ENCODE measurements at places on chromosomes 3 and 15.

DNA sequence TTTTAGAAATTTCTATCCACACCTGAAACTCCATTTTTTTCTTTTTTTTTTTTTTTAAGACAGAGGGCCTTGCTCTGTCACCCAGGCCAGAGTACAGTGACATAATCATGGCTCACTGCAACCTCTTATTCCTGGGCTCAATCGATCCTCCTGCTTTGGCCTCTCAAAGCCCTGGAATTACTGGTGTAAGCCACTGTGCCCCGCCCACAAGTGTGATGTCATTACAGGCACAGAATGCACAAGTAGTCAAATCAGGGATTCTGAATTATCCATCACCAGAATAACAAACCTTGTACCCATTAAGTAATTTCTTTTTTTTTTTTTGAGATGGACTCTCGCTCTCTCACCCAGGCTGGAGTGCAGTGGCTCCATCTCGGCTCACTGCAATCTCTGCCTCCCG is 1.9 kb downstream of the UQCRC1 start:
- no peak for DNase-seq

GRCh38 chr3:25412269-25412668 is 15.8 kb upstream of the RARB start:
- no peak for DNase-seq

DNA sequence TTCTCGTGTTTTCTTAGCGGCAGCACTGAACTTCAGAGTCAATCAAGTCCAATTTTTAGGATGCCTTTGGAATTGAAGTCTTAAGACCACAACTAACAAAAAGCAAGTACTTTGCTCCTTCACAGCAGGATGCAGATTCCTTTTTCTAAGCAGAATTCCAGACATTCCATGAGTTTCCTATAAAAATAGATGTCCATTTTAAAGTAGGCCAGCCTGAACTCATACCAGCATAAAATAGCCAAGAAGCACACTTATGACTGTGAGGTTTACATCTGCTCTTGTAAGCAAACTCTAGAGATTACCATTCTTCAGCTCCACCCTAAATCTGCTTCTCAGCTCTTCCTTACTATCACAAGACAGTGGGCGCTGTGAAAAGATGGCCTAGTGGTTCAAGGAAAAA is 85.8 kb downstream of the THBS1 start:
- no peak for DNase-seq

DNA sequence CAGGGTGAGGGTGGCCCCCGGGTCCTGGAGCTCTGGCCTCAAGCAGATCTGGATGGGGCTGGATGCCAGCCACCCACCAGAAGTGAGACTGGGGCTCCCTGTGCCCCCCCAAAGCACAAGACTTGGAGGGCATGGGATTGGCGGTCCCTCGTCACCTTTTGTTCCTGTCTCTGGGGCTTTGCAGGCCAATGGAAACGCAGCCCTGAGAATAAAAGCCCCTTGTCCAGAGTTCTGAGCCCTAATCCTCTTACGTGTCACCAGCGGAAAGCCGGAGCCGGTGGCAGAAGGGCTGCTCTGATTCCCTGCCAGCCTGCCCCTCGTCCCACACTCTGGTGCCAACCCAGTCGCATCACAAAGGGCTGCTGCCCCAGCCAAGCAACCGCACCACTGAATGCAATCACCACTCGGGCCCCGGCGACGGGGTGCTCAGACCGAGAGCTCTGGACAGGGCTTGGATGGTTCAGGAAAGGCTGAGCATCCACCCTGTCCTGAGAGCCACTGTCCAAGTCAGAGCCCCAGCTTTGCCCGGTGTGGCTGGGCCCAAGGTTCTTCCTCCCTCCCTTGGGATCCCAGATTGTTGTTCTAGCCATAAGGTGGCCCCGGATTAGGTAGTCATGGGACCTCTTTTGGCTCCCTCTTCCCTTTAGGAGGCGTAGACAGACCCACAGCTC is 22.8 kb upstream of the ELP6 start:
- peak; percentile 47 for DNase-seq

DNA sequence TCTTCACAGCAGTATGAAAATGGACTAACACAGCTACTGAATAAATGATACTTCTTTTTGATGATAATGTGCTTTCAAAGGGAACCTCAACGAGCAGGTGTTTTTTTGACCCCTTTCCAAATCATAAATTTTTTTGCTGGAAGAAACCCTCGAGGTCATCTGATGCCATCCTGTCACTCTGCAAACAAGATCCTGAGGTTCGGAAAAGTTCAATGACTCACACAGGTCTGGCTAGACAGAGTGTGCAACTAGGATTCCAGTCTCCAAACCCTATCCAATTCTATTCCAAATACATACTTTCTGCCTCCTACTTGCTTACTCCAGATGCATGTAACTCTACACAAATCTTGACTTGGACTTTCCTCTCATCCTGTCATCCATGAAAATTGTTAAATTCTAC is 124.7 kb downstream of the NEDD4 start:
- no peak for DNase-seq

DNA sequence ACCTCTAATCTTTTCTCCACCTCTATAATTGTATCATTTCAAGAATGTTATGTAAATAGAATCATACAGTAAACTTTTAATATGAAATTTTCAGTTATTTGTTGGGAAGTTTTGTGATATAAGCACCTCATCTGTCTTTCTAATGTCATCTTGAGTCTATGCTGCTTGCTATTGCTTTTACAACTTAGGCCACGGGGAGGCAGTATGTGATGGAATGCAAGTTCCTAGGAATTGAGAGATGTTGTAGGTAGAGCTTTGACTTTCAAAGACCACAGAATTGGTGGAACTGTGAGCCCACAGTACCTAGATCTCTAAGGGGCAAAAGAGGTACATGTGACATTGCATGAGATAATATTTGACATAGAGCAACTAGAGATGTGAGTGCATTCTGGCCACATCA is 328.3 kb downstream of the MFSD1 start:
- no peak for DNase-seq

GRCh38 chr3:143531101-143531500 is 317.2 kb downstream of the SLC9A9 start:
- DNase-seq: no peak

- peak; percentile 12 for DNase-seq
These were observed 47.6 kb downstream of the SETMAR start for GRCh38 chr3:4350789-4351163.

DNA sequence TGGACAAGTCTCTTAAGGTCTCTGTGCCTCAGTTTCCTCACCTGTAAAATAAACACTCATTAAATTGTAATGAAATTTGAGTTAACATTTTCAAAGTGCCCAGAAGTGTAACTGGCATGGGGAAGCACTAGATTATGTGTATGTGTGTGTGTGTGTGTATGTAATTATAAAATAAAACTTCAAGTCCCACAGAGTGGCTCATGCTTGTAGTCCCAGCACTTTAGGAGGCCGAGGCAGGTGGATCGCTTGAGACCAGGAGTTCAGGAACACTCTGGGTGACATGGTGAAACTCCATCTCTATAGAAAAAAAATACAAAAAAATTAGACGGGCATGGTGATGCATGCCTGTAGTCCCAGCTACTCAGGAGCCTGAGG is 403.4 kb downstream of the IL5RA start:
- DNase-seq: no peak

GRCh38 chr15:31752065-31752762 is 278.1 kb upstream of the CHRNA7 start:
- no peak for DNase-seq

GRCh38 chr15:35627696-35628095 is 81.7 kb upstream of the DPH6 start:
- DNase-seq: no peak

DNA sequence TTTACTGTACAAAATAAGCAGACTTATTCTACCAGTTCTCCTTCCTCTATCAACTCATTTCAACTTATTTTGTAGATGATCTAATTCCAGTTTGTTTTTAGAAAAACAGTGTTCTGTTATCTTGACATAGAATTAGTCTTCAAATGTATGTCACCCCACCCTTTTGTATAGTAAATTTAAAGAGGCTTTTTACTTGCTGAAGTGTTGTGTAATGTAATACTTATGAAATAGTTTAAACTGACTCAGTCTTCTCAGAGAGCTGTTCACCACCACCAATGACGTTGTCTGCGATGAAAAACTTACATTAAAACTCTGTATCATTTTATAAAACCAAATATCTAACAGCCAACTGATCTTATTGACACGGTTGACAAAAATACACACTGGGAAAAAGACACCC is 82.9 kb downstream of the RAP2B start:
- DNase-seq: no peak

- DNase-seq: no peak
These were observed 152.2 kb upstream of the SLC2A2 start for GRCh38 chr3:171178714-171179113.

DNA sequence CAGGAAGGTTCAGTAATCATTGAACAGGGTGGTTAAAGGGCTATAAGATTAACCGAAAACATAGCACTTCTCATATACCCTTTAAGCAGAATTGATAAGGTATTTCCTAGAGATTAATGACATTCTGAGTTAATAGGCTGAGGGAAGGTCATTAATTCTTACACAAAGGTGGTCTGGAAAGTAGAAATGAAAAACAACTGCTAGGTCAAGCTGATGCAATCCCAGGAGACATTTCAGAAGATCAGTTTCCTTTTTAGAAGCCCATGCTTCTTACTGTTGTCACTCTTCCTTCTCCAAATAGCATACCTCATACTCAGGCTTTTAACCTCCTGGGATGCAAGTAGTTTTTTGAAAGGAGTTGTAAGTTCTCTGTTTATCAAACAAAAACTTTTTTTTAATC is 8.8 kb downstream of the FILIP1L start:
- no peak for DNase-seq

DNA sequence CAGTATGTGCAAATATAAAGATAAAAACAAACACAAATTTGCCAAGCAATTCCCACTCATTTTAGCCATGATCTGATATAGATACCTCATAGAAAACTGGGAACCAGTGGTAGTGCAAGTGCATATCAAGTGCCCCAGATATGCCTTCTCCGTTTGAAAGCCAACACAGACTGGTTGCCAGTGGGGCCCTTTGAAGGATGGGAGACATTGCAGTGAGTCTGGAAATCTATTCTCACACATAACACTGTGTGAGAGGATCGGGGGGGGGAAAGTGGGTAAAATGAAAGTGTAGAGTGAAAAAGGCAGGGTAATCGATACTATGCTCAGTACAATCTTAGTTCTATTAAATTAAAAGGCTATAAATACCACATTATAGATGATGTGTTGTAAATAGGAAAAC is 83.0 kb downstream of the CBLB start:
- DNase-seq: no peak

DNA sequence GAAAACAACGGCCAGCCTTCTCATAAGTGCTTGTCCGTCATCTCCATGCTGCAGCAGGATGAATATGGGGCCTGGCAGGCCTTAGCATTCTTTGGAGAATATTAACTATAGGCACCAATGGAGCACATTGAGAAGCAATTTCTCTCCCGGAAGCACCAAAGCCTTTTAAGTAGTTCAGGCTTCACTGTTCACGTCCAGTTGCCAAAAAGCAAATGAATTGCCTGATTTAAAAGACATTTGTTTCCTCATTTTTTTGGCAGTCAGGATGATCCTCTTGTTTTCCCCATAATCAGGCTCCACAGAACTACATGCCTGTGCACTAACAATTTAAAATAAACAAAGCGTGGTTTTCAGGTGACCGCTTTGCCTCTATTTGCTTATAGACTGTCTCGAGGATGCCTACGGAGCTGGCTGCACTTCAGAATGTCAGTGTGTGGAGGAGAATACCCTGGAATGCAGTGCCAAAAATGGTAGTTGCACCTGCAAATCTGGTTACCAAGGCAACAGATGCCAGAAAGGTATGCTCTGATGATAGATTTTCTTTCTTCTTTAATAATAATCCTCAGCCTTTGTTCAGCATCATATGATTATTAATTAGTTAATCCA is 725.2 kb upstream of the GOLIM4 start:
- no peak for DNase-seq

GRCh38 chr3:69212411-69213160 is 90.2 kb upstream of the LMOD3 start:
- no peak for DNase-seq

DNA sequence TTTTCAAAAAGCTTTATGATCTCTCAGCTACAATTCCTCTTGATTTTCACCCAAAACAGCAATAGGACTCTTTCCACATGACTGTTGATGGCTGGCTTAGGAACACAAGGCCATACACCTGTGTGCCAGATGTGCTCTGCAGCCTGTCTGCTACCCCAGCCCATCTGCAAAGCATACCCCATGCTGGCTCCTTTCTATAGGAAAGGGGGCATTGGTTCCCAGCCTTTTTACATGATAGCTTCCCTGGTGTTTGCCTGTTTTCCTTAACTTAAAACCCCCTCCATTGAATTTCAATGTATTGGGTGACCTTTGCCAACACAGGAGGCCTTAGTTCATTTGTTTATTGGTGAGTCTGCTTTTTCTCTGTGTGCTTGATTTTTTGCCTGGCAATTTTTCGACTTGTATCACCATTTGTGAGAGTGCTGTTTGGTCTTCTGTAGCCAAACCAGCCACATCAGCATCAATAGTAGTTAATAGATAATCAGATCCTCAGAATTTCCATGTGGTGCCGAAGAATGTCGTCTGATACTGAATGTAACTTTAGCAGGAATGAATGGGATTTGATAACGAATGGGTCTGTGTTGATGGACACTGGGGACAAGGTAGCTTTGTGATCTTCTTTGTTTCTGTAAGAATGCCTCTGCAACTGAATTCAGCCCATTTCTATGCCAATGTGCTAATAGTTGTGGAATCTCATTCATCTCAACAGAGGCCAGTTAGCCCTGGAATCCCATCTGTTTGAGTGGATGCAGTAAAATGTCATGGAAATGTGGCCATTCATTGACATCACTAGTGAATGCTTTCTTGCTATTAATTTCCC is 272.2 kb upstream of the RARB start:
- no peak for DNase-seq

DNA sequence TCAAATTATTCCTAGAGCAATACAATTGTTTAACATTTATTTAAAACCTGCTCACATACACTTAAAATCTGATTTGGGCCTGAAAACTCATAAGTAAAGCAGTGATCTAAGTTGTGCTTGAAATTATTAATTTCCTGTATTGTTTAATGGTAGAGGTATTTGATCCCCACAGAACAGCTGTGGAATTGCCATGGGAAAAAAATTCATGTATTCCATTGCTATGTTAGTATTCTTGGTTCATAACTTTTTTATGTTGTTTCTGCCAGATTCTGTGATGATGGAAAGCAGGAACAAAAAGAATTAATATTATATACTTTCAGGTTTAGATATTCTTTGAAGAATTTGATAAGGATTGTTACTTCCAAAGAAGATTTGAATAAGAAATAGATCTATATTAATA is 831.5 kb upstream of the NR2F2 start:
- no peak for DNase-seq

DNA sequence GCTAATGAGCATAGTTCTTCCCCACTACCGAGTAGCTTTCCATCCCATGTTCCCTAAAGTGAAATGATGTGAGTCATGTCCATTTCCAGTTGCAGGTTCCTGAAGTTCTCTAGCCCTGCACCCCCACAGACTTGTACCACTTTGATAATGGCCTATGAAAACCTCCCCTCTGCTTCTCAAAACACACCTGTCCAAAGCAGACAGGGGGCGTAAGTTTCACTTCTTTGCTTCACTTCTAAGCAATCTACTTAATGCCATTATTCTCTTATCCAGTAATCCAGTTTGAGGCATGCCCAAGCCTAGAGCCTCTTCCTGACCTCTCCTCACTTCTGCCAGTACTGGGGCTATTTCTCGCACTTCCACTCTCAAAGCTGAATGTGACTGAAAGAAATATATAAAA is 305.1 kb downstream of the IGSF11 start:
- DNase-seq: no peak
